ENCODE measurements at places on chromosomes 2 and 18.
A peak's percentile ranks its signal among the peaks of the same experiment; 100 is the strongest.

- DNase-seq: no peak
Observed at GRCh38 chr2:30039101-30039500, 107.7 kb upstream of the YPEL5 start.

- no peak for DNase-seq
Observed at GRCh38 chr2:73532381-73532780, 109.8 kb downstream of the NAT8 start.

GRCh38 chr18:69447886-69448285 is 47.2 kb downstream of the DOK6 start:
- DNase-seq: no peak

DNA sequence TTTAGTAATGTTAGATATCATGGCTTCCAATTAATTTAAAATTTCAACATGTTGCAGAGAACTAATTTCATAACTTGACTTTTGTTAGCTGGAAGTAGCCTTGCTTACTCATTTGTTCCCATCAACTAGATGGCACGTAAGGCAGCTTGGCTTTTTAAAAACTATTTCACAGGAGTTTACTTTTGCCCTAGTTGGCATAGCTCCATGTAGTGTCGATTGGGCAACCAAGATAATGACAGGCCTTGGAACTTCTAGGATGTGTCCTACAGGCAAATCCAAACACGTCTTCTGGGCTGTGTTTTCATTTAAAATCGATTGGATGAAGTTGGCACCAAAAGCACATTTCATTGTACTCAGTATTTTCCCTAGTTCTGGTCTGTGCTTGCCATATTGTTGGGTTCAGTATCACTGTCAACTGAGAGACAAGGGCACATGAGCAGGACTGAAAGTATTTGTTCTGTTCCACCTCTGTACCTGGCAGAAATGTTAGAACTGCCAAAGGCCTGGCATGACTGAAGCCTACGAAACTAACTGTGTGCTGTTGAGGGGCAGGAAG is 29.4 kb downstream of the HADHB start:
- no peak for DNase-seq

DNA sequence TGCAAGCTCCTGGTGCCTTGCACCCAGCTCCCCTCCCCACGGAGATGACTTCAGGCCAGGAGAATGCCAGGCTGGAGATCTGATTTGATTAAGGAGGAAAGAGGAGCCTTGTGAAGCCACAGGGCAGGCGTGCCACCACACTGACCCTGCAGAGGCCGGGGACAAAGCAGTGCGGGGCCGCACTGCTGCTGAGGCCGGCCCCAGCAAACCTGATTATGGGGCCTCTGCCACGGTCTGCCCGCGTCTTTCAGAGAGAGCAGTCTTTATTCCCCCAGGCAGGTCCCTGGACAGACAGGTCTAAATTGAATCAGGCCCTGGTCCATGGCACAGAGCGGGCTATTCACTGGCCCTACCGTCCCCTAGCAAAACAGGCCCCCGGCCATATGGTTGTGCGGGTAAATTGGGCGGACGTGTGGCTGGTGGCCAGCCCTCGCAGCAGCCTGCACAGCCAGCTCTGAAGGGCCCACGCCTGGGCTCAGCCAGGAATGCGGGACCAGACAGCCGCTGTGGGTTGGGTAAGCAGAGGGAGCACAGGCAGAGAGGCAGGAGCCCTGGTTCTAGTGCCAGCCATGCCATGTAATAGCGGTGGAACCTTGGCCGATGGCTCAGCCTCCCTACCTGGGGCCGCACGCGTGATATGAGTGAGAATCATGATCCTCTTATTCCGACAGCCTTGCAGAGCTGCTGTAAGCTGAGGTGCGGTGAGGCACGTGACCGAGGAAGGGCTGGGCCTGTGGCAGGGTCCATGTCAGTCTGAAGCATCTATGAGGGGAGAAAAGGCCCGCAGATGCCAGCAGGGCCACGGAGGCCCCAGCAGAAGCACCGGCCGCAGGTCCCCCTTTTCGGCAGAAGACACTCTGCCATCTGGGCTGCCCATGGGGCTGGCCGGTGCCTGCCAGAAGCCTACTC is 97.3 kb upstream of the MYCN start:
- no peak for DNase-seq

DNA sequence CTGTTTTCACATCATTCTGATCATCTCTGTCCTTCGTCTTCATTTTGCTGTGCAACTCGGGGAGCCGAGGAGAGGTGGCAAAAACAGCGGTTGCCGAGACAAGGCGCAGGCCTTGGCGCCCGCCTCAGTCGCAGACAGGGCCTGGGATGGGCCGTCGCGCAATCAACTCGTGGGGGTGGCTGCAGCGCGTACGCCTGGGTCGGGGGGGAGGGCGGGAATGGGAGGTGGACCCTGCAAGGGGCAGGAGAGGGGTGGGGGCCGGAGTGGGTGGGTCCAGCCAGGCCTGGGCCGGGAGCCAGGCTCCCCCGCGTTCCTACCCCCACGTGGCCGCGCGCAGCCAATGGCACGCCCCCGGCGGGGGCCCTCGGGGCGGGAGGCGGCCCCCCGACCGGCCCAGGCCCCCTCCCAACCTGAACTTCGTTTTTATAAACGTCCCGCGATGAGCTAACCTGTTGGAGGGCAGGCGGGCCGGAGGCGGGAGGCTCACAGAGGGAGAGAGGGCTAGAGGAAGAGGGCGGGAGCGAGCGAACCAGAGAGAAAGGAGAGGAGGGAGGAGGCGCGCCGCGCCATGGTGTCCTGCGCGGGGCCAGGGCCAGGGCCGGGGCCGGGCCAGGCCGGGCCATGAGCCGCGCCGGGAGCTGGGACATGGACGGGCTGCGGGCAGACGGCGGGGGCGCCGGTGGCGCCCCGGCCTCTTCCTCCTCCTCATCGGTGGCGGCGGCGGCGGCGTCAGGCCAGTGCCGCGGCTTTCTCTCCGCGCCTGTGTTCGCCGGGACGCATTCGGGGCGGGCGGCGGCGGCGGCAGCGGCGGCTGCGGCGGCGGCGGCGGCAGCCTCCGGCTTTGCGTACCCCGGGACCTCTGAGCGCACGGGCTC is at the start of gene HOXD13:
Gene HOXD13, plus strand, starts transcription at position 452 of the 875 bp plus-strand sequence. Its CDS starts 170 bp downstream, at position 622.
- DNase-seq: no peak

DNA sequence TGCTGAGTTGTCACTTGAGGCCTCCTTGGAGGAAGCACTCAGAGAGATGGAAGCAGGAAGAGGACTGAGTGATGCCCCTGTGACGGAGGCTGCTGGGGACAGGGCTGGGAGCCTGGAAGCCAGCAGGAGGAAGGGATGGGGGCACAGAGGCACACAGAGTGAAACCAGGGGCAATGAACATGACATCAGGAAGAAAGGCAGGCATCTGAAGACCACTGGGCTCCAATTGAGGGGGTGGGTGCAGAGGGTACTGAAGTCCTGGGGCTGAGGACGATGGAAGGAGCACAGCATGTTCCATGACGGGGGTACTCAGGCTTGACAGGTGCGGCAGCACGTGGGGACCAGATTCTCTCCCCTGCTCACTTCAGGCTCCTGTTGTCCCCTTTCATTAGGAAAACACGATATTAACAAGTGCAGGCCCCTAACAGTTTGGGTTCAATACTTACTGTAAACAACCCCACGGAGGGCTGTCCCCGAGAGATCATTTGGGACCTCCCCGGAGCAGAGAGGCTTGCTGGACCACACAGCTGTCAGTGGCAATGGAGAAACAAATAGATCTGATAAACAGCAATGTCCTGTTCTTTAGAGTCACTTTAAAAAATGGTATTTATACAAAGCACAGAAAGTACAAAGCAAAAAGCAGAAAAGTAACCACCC is 8.7 kb downstream of the INPP5D start:
- no peak for DNase-seq

- peak; percentile 97 for DNase-seq
Observed at GRCh38 chr18:26710470-26711096, 154.9 kb downstream of the AQP4 start.

DNA sequence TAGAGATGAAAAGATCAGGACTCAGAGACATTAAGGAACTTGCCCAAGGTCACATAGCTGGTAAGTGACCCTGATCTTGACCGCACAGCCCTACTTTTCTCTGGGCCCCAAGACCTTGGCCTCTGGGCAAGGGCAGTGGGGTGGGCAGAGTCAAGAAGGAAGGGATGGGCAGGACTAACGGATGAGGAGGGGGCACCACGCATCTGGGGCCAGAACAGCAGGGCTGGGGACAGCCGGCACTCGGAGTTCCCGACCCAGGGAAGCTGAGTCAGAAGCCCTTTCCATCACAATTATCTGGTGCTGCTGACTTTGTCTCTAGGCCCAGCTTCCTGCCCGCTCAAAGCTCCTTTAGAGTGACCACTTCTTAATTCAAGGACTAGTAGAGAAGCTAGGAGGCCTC is 14.4 kb downstream of the CFAP65 start:
- DNase-seq: no peak

GRCh38 chr2:109143214-109144187 is 14.5 kb downstream of the SH3RF3 start:
- DNase-seq: no peak

DNA sequence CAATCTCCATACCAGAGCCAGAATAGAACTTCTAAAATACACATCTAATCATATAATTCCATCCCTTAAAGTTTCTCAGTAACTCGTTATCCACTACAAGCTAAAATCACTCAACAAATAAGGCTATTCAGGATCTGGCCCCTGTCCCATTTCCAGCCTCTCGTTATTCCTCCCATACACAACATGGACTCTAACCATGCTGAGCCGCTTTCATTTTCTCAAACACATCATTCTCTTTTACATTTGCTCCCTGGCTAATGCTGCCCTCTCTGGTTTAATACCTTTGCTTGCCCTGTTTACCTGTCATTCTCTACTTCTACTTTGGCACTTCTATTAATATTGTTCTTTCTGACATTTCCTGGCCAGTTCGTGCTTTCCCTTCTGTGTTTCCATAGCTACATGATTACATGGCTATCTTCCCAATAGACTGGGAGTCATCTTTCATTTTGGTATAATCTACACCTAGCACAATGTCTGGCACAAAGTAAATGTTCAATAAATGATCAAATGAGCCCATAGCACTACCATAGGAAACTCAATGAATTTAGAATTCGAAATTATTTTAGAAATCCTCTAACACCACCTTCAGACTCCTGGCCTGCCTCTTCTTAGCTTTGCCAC is 163.6 kb upstream of the VRK2 start:
- no peak for DNase-seq

Data from MV-4-11 (cell line).